ENCODE measurements at places on chromosomes 5 and 9. TPM values are rescaled to one million over a fixed set of nuclear protein-coding genes. Genes with fewer than 3 reads are reported as not detected.

ADAMTSL1 gene
- total RNA-seq: not detected

C9orf153 gene
- total RNA-seq: 0.41 TPM

LHX2 gene
- not detected for total RNA-seq

F2RL1 gene
- 0.09 TPM for total RNA-seq

TSSK1B gene
- total RNA-seq: not detected

PCDHA4 gene
- not detected for total RNA-seq

Measured in activated T-helper 2 cell treated with anti-CD3 and anti-CD28 coated beads, Interferon-gamma antibody, Interleukin-2, Interleukin-4, amounts not matched to agents 10 μg/mL and 5 μg/mL and 100 μg/mL, durations not matched to agents 14 hours and 24 hours and 36 hours (primary cell).